ENCODE measurements at places on chromosomes 13 and 19. TPM values are rescaled to one million over a fixed set of nuclear protein-coding genes. Genes with fewer than 3 reads are reported as not detected.

GRCh38 chr13:110387451-110388107 is 80.5 kb downstream of the COL4A2 start:
- no peak for DNase-seq

DNA sequence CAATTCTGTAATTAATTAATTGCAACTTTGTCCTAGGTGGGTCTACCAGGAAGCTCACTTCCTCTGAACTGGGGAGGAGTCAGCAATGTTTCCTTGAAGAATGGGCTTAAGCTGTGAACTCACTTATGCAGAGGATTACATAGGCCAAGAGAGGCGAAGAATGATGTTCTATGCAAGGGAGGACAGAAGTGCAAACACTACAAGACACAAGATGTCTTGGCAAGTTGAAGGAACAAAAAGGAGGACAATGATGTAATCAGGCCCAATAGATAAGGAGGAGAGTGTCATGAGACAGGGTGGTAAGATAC is 275.9 kb downstream of the LHFPL6 start:
- no peak for DNase-seq

- no peak for DNase-seq
Observed at GRCh38 chr19:15045506-15045905, 3.8 kb upstream of the CASP14 start.

GRCh38 chr19:2076526-2076944 is 19.6 kb downstream of the MOB3A start:
- no peak for DNase-seq

ATXN8OS gene
- not detected for total RNA-seq

ZNF253 gene
- 26.3 TPM for total RNA-seq

Data from activated B cell treated with CpG ODN at 0.5 μM for 24 hours (primary cell).